Esophagus muscularis mucosa (tissue), 4 donors: ENCODE measurements at places on chromosomes 7 and 10. TPM values are rescaled to one million over a fixed set of nuclear protein-coding genes. Genes with fewer than 3 reads are reported as not detected.

DNA sequence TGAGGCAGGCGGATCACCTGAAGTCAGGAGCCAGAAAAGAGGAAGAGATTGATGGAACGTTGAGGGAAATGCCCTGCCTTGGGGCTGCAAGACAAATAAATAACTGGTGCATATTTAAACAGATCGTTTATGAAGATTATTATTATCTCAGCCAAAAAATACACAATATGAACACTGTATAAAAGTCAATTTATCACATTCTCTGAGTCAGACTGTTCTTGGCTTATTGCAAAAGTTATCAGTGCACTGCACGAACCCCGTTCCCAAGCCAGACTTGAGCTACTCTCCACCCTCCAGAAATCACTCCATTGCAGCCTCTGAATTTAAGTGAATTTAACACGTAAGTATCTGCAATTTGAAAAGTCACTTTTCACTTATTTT lies 1.6 kb downstream of the DNMBP start:
- no peaks in the 10 kb centered on the region for H3K27me3 ChIP-seq
- H3K36me3 ChIP-seq: no peaks in the 10 kb centered on the region
- DNase-seq: no peak
- H3K27ac ChIP-seq: peak overlapping the region; percentile 90
- peaks cover 57% of the 10 kb centered on the region for H3K4me1 ChIP-seq

GRCh38 chr10:122911889-122912484 lies 1.6 kb downstream of the FAM24A start:
- H3K4me1 ChIP-seq: no peaks in the 10 kb centered on the region
- H3K27me3 ChIP-seq: no peaks in the 10 kb centered on the region
- no peak overlapping the region for H3K27ac ChIP-seq
- no peak for DNase-seq
- H3K4me3 ChIP-seq: no peak overlapping the region

The ELMO1 gene
- total RNA-seq: 42.9 TPM

DNA sequence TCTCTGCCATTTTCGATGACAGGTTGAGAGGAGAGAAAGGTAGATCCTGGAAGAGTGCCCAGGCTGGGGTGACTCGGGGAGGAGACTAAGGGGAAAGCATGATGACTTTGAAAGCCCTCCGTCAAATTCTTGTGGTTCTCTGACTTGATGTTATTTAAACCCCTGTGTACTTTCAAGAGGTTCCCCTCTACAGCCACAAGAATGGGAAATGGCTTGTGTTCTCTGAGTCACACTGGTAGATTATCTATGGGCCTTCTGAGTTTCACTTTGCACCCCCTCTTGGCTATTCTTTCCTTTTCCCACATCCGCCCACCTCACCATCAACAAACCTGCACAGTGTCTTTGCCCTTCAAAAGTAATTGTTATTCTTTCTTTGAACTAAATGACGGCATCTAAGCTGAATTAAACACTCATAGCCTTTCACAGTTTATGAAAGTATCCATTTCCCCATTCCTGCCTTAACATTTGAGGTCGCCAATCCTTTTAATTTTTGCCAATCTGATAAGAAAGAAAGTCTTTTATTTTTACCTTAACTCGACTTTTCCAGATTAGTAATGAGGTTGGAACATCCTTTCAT lies 24.1 kb downstream of the PRF1 start:
- no peaks in the 10 kb centered on the region for H3K36me3 ChIP-seq
- H3K4me1 ChIP-seq: peaks cover 16% of the 10 kb centered on the region
- H3K27me3 ChIP-seq: no peaks in the 10 kb centered on the region
- no peak for DNase-seq

The ZNF467 gene
- 12.4 TPM for total RNA-seq

DNA sequence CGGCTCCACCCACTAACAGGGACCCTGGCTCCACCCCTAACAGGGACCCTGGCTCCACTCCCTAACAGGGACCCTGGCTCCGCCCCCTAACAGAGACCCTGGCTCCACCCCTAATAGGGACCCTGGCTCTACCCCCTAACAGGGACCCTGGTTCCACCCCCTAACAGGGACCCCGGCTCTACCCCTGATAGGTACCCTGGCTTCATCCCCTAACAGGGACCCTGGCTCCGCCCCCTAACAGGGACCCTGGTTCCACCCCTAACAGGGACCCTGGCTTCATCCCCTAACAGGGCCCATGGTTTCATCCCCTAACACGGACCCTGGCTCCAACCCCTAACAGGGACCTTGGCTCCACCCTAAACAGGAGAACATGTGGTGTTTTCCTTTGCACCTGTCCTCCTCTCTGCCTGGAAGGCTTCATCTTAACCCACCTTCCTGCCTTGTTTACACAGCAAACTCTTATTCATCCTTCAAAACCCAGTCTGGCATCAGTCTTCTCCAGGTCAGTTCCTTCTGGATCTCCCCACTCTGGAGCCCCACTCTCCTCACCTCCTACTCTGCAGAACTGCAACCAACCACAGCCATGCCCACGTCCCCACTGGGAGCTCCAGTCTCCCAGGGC lies 58.0 kb downstream of the CHST15 start:
- H3K36me3 ChIP-seq: peaks cover 34% of the 10 kb centered on the region
- no peak overlapping the region for H3K4me3 ChIP-seq
- H3K27ac ChIP-seq: peak overlapping the region; percentile 77
- DNase-seq: no peak
- no peaks in the 10 kb centered on the region for H3K27me3 ChIP-seq

- H3K36me3 ChIP-seq: no peaks in the 10 kb centered on the region
- no peak for DNase-seq
- H3K4me3 ChIP-seq: no peak overlapping the region
- H3K27ac ChIP-seq: no peak overlapping the region
- no peaks in the 10 kb centered on the region for H3K4me1 ChIP-seq
Observed at GRCh38 chr7:37694208-37695094, 10.9 kb downstream of the GPR141 start.

DNA sequence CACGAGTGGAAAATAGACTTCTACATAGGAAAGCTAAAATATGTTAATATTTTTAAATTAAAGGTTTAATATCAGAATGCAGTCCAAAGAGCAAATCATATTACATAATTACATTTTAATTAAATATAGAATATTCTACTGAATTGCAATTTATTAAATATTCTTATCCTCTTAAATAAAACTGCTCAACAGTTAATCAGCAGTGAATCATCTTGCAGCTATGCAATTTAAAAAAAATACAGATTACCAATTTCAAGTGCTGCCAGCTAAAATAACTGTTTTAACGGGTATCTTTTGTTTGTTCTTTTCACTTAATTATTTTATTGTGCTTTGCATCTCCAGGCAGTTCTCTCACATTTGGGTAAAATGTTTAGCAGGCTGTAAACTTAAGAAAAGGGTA lies 82.2 kb downstream of the ZNRF2 start:
- H3K4me1 ChIP-seq: peaks cover 16% of the 10 kb centered on the region
- no peaks in the 10 kb centered on the region for H3K36me3 ChIP-seq
- H3K4me3 ChIP-seq: no peak overlapping the region

DNA sequence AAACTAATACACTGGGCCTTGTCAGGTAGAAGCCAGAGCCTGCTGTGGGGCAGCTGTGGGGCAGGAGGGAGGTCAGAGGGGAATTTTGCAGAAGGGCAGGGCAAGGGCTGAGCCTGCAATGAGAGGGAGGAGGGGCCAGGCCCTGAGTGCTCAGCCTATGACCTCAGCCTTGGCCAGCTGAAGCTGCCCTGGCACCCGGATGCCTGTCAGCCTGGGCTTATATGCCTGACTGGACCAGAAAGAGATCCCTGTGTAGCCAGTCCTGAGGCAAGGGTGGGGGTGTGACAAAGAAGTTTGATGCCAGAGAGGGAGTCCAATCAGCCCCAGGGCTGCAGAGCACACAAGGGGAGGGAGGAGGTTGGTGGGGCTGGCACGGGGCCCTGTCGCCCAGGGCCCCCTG lies 22.3 kb upstream of the PRRT4 start:
- no peaks in the 10 kb centered on the region for H3K36me3 ChIP-seq
- no peak for DNase-seq
- no peak overlapping the region for H3K27ac ChIP-seq

- H3K27ac ChIP-seq: no peak overlapping the region
- H3K36me3 ChIP-seq: peaks cover 70% of the 10 kb centered on the region
- H3K27me3 ChIP-seq: no peaks in the 10 kb centered on the region
- no peaks in the 10 kb centered on the region for H3K4me1 ChIP-seq
Observed at GRCh38 chr7:16684935-16685334, 39.0 kb downstream of the BZW2 start.

The OR2A12 gene
- total RNA-seq: not detected

- no peak overlapping the region for H3K4me3 ChIP-seq
- no peak overlapping the region for H3K27ac ChIP-seq
- H3K4me1 ChIP-seq: no peaks in the 10 kb centered on the region
- no peaks in the 10 kb centered on the region for H3K36me3 ChIP-seq
- H3K27me3 ChIP-seq: no peaks in the 10 kb centered on the region
- DNase-seq: no peak
Observed at GRCh38 chr7:78038465-78039080, 240.0 kb downstream of the PHTF2 start.

GRCh38 chr7:155386608-155387007 lies 71.3 kb upstream of the EN2 start:
- peaks cover 93% of the 10 kb centered on the region for H3K27me3 ChIP-seq
- no peak for DNase-seq
- no peak overlapping the region for H3K27ac ChIP-seq

DNA sequence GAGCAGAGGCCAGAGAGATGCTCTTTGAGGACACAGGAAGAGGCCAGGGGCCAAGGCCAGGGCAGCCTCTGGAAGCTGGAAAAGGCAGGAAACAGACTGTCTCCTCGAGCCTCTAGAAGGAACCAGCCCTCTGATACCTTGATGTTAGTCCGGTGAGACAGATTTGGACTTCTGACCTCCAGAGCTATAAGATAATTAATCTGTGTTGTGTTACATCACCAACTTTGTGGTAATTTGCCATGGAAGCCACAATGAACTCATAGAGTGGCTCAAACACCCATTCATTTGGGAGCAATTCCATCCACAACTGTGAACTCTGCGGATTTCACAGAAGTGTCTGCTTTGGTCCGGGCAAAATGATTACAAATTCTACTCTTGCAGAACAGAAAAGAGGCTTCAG lies 48.7 kb downstream of the OAT start:
- DNase-seq: no peak
- H3K27ac ChIP-seq: no peak overlapping the region
- no peak overlapping the region for H3K4me3 ChIP-seq
- H3K4me1 ChIP-seq: no peaks in the 10 kb centered on the region
- H3K36me3 ChIP-seq: no peaks in the 10 kb centered on the region

GRCh38 chr7:13165854-13166253 lies 478.4 kb downstream of the ARL4A start:
- no peak for DNase-seq
- H3K4me3 ChIP-seq: no peak overlapping the region
- no peaks in the 10 kb centered on the region for H3K27me3 ChIP-seq
- no peaks in the 10 kb centered on the region for H3K36me3 ChIP-seq

The TRRAP gene
- 22.9 TPM for total RNA-seq

DNA sequence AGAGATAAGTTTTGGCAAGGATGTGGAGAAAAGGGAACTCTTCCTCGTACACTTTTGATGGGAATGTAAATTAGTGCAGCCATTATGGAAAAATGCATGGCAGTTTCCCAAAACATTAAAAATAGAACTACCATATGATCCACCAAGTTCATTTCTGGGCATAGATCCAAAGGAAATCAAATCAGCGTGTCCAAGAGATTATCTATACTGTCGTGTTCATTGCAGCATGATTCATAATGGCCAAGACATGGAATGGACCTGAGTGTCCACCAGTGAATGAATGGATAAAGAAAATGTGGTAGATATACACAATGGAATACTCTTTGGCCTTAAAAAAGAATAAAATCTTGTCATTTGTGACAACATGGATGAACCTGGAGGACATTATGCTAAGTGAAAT lies 70.3 kb upstream of the RSU1 start:
- no peak for DNase-seq
- H3K4me1 ChIP-seq: no peaks in the 10 kb centered on the region

- H3K27ac ChIP-seq: no peak overlapping the region
- no peak overlapping the region for H3K4me3 ChIP-seq
Observed at GRCh38 chr10:51745397-51745796, 46.0 kb upstream of the CSTF2T start.

GRCh38 chr10:97549587-97550322 lies 22.8 kb upstream of the ANKRD2 start:
- peaks cover 42% of the 10 kb centered on the region for H3K4me1 ChIP-seq
- no peaks in the 10 kb centered on the region for H3K36me3 ChIP-seq
- H3K4me3 ChIP-seq: no peak overlapping the region

GRCh38 chr10:121681997-121682687 lies 83.9 kb upstream of the FGFR2 start:
- DNase-seq: no peak
- no peaks in the 10 kb centered on the region for H3K27me3 ChIP-seq
- H3K4me3 ChIP-seq: no peak overlapping the region
- no peaks in the 10 kb centered on the region for H3K36me3 ChIP-seq

GRCh38 chr7:15755061-15755460 lies 68.6 kb upstream of the MEOX2 start:
- no peaks in the 10 kb centered on the region for H3K27me3 ChIP-seq
- H3K4me1 ChIP-seq: peaks cover 50% of the 10 kb centered on the region
- H3K27ac ChIP-seq: no peak overlapping the region
- no peak for DNase-seq
- no peak overlapping the region for H3K4me3 ChIP-seq

- H3K4me3 ChIP-seq: no peak overlapping the region
- no peaks in the 10 kb centered on the region for H3K36me3 ChIP-seq
- H3K27ac ChIP-seq: no peak overlapping the region
- no peak for DNase-seq
- H3K27me3 ChIP-seq: no peaks in the 10 kb centered on the region
- H3K4me1 ChIP-seq: no peaks in the 10 kb centered on the region
Observed at GRCh38 chr7:88700725-88701124, 58.8 kb upstream of the ZNF804B start.

- H3K27ac ChIP-seq: peak within 1 kb of the TSS; percentile 94
- H3K27me3 ChIP-seq: no peaks in the 10 kb centered on the region
- peak within 1 kb of the TSS; percentile 72 for H3K4me3 ChIP-seq
- DNase-seq: peak; percentile 95
- no peaks in the 10 kb centered on the region for H3K36me3 ChIP-seq
- H3K4me1 ChIP-seq: peaks cover 38% of the 10 kb centered on the region
Observed at GRCh38 chr10:114043532-114044246, at the start of gene ADRB1. TSS of gene ADRB1 (plus strand) at chr10:114043866. CDS start at chr10:114044133, 267 bp downstream.

- no peak for DNase-seq
- H3K27me3 ChIP-seq: no peaks in the 10 kb centered on the region
- H3K36me3 ChIP-seq: no peaks in the 10 kb centered on the region
- H3K4me1 ChIP-seq: no peaks in the 10 kb centered on the region
- no peak overlapping the region for H3K27ac ChIP-seq
- H3K4me3 ChIP-seq: no peak overlapping the region
Observed at GRCh38 chr10:96610817-96611216, 24.0 kb upstream of the TM9SF3 start.

The HOXA13 gene
- not detected for total RNA-seq

- H3K4me1 ChIP-seq: peaks cover 47% of the 10 kb centered on the region
- peak overlapping the region; percentile 90 for H3K27ac ChIP-seq
- no peak for DNase-seq
- peak overlapping the region; percentile 96 for H3K4me3 ChIP-seq
Observed at GRCh38 chr7:100584683-100585510, 1.0 kb downstream of the LRCH4 start.

The ELAPOR2 gene
- total RNA-seq: 19.3 TPM

GRCh38 chr10:13046851-13047528 lies 45.5 kb upstream of the CCDC3 start:
- H3K4me1 ChIP-seq: no peaks in the 10 kb centered on the region
- no peaks in the 10 kb centered on the region for H3K36me3 ChIP-seq
- H3K27me3 ChIP-seq: no peaks in the 10 kb centered on the region
- H3K4me3 ChIP-seq: no peak overlapping the region
- H3K27ac ChIP-seq: no peak overlapping the region

The C10orf62 gene
- not detected for total RNA-seq
